Brain (organoid and tissue), 16 donors: ENCODE measurements at places on chromosomes 7 and 10.
A peak's percentile ranks its signal among the peaks of the same experiment; 100 is the strongest.

GRCh38 chr7:28369523-28369922 is 42.8 kb upstream of the CREB5 start:
- no peak for DNase-seq

DNA sequence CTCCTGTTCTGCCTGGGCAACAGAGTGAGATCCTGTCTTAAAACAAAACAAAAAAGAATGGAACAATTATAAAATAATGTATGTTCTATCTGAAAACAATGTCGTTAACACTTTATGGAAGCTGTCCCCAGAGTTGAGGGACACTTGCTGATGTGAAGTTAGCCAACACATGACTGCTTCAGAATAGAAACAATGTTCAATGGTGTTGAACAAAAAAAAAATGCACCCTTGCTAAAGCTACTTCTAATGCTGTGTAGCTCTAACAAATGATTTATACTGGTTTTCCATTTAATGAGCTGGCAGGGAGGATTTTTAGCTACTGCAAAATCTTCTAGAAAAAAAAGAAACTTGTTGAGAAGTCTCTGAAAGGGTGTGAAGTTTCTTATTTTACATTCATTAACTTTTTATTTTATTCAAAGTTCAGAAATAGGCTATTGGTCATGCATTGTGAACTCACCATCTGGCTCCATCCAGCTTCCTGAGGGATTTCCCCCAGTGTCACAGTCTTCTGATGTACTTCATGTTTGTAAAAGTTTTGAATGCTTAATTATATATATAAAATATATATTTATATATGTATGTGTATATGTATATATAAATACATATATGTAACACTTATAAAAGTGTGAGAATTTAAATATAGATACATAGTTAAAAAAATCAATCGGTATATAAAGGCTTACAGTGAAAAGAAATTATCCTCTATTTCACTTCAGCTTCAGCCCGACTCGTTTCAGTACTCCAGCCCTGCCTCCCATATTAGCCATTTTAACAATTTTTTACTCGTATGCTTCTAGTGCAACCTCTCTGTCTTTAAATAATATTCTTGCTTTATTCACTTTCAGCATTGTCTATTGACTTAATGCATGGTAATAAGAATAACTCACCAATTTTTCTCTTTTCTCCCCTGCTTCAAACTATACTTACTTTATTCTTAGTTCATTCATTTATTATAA is 35.0 kb downstream of the HDAC9 start:
- DNase-seq: peak; percentile 67

DNA sequence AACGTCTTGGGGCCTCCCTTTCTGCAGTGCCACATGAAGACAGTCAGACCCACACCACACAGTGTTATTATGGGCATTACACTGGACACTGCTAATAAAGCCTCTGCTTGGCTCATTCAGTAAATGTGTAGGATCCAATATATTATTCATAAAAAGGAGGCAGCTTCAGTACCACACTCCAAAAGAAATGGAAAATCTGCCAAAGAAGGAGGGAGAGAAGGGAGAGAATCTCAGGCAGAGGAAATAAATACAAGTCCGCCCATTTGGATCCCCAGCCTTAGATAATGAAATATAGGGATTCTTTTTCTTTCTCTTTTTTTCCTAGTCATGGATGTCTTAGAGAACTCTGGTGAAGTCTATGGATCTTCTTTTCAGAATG is 162.2 kb downstream of the ELMO1 start:
- DNase-seq: no peak

GRCh38 chr10:114544045-114544659 is 113.9 kb downstream of the ABLIM1 start:
- DNase-seq: no peak

DNA sequence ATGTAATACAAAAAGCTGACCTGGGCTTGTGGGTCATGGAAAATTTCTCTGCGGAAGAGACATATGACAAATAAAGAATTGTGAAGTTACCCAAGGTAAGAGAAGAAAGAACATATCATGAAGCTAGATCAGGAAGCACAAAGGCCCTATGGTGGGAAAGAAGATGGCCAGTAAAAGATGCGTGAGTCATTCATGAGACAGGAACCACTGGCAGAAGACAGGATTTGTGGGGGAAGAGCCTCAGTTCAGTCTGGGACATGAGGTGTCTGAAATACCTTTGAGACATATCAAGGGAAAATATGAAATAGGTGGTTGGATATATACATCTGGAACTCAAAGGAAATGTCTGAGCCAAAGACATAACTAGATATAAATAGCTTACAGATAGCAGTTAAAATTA is 27.7 kb upstream of the AMPH start:
- DNase-seq: no peak

DNA sequence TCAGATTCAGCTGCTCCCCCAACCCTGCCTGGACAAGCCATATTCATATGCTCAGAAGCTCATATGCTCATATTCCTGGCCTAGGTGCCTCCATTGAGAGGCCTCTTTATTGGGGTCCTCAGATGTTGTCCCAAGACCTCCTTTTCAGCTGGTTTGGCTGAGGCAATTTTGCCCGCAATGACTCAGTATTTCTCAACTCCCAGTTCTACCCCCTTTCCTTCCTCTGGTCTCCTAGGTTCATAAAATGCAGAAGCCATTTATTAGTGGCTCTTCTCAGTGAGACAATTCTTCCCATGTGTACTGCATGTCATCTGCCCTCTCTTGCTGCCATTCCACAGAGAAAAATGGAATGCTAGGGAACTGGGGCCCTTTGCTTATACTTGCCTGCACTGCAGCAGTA is 110.7 kb downstream of the INHBA start:
- no peak for DNase-seq

GRCh38 chr7:33707427-33707826 is 197.9 kb upstream of the BMPER start:
- DNase-seq: no peak

DNA sequence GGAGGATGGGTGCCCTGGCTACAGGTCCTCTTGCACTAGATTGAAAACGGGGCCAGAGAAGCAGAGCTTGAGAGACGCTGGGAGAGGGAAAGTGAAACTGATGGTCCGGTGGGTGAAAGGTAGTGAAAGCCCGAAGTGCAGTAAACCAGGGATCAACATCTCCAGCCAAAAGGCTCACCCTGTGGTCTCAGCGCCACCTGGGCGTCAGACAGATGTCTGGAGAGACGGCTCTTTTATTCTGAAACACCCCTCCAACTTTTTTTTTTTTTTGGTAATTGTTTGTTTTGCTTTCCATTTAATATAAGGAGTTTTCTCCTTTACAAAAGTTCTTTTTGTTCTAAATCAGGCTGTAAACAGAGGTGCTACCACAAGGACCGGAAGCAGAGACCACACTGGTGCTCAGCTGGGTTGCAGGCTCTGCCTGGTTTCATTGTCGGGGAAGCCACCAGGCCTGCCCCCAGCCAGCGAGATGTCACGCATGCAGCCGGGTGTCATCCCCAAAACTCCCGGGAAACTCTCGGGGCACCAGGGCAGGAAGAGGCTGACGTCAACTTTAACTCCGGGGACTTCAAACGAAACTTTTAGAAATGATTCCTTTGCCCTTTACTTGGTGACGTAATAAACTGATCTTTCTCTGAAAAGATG is 11.2 kb downstream of the IL2RA start:
- no peak for DNase-seq

GRCh38 chr10:113917636-113918035 is 63.2 kb downstream of the NHLRC2 start:
- DNase-seq: no peak
